ENCODE measurements at places on chromosomes 16 and 17.

- peaks cover 7% of the 10 kb centered on the region for H3K27me3 ChIP-seq
- no peaks in the 10 kb centered on the region for H3K36me3 ChIP-seq
- H3K4me1 ChIP-seq: no peaks in the 10 kb centered on the region
- H3K4me3 ChIP-seq: no peak overlapping the region
Measured at GRCh38 chr16:54268340-54268739, 18.2 kb downstream of the IRX3 start.

GRCh38 chr17:45147581-45148182 is 593 bp upstream of the HEXIM1 start:
- DNase-seq: peak; percentile 84
- H3K27ac ChIP-seq: peak overlapping the region; percentile 100
- H3K27me3 ChIP-seq: peaks cover 17% of the 10 kb centered on the region
- peak overlapping the region; percentile 99 for H3K4me3 ChIP-seq
- H3K4me1 ChIP-seq: peaks cover 61% of the 10 kb centered on the region

GRCh38 chr17:51391982-51392654 is 131.8 kb downstream of the UTP18 start:
- H3K27ac ChIP-seq: no peak overlapping the region
- H3K36me3 ChIP-seq: no peaks in the 10 kb centered on the region
- H3K27me3 ChIP-seq: no peaks in the 10 kb centered on the region
- no peak for DNase-seq

GRCh38 chr16:21302454-21302853 is 24.4 kb upstream of the CRYM start:
- H3K27me3 ChIP-seq: peaks cover 27% of the 10 kb centered on the region
- no peak for DNase-seq
- peaks cover 24% of the 10 kb centered on the region for H3K4me1 ChIP-seq
- no peak overlapping the region for H3K27ac ChIP-seq
- no peaks in the 10 kb centered on the region for H3K36me3 ChIP-seq
